ENCODE measurements at places on chromosomes 5 and 9.

GRCh38 chr9:137277329-137278041, at the start of gene TOR4A:
TSS of gene TOR4A (plus strand) at chr9:137277726. CDS start at chr9:137278690, 964 bp downstream.
- peak; percentile 69 for DNase-seq

DNA sequence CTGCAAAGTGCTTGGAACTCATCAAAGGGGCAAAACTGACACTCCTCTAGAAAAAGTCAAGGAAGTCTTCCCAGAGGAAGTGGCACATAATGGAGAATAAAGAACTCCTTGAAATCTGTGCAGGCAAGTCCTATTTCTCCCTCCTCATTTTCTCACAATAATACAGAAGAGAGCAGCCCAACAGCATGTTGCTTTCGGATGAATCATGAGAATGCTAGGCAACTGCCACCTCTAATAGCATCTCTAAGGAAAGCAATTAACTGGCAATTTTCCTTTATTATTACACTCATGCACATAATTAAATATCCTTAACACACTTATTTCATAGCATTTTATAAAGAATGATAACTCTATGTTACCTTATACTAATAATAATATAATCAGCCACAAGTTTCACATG, 122.2 kb upstream of the PTGER4 start:
- no peak for DNase-seq

- peak; percentile 4 for DNase-seq
These were observed 35.2 kb downstream of the INSYN2B start for GRCh38 chr5:169944922-169945680.

GRCh38 chr9:86754581-86755560, 192.4 kb downstream of the GAS1 start:
- DNase-seq: peak; percentile 61

Data from bronchial epithelial cell (primary cell).